ENCODE measurements at places on chromosomes 6 and 20.

DNA sequence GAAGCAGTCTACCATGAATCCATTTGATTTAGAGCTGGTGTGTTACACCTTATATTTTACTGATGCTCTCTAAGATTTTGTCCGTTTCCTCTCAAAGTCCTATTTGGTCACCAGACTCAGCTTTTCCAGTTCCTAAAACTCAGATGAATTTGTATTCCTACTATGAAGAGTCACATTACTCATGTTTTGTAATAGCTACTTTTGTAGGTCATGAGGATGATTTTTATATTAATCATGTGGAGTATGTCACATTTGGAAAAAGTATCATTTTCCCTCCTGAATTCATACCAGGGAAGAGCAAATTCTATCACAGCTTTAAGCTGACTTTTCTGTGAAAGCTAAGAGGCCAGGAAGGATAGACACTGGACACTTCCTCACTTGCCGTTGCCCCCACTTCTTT, 140.6 kb upstream of the SCGN start:
- DNase-seq: no peak
- H3K27ac ChIP-seq: no peak overlapping the region
- H3K4me1 ChIP-seq: no peaks in the 10 kb centered on the region
- no peaks in the 10 kb centered on the region for H3K36me3 ChIP-seq
- H3K27me3 ChIP-seq: no peaks in the 10 kb centered on the region

DNA sequence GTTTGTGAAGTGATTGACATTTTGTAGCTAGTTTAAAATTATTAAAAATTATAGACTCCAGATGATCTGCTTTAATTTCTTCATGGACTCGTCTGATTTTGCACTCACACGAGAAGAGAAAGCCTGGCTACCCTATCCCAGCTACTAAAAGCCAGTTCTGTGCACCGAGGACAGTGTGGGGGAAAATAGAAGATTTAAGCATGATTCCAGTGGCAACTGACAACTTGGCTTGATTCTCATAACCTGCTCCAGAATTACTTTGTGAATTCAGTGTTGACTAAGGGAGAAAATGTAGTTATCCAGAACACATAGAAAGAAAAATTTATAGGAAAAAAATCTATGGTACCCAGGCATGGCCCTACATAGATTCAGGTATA, 88.7 kb downstream of the SNAP25 start:
- H3K4me1 ChIP-seq: peaks cover 38% of the 10 kb centered on the region
- H3K36me3 ChIP-seq: no peaks in the 10 kb centered on the region
- no peaks in the 10 kb centered on the region for H3K27me3 ChIP-seq

- H3K4me1 ChIP-seq: no peaks in the 10 kb centered on the region
- H3K27me3 ChIP-seq: no peaks in the 10 kb centered on the region
- no peak overlapping the region for H3K4me3 ChIP-seq
- no peak overlapping the region for H3K27ac ChIP-seq
- H3K36me3 ChIP-seq: no peaks in the 10 kb centered on the region
Observed at GRCh38 chr20:10987651-10988383, 314.0 kb upstream of the JAG1 start.

DNA sequence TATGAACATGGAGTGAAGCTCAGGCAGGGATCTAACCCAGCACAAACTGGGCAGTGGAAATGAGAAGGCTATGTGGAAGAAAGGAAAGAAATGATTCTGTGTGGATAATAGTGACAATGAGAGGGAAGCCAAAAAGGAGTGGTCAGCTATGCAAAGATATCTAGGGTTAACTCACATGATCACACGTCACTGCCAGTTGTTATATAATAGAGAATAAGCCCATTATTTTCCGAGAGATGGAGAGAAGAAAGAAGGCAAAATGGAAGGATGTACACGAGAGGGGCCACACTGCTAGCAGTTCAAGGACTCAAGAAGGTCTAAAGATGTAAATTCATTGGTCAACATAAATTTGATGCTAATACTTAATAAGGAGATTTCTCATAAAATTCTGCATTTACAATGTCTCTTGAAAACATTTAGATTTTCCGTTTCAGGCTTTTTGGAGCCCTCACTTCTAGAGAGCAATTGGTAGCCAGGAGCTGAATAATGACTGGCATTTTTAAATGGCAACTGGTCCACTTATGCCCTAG, 18.8 kb upstream of the RCAN2 start:
- no peak overlapping the region for H3K4me3 ChIP-seq
- no peak overlapping the region for H3K27ac ChIP-seq
- H3K27me3 ChIP-seq: peaks cover 4% of the 10 kb centered on the region
- no peak for DNase-seq

- H3K4me3 ChIP-seq: no peak overlapping the region
- peaks cover 2% of the 10 kb centered on the region for H3K36me3 ChIP-seq
- no peaks in the 10 kb centered on the region for H3K4me1 ChIP-seq
Observed at GRCh38 chr6:42598300-42598699, 34.5 kb downstream of the UBR2 start.

- DNase-seq: peak; percentile 77
- H3K4me3 ChIP-seq: no peak overlapping the region
- H3K4me1 ChIP-seq: peaks cover 28% of the 10 kb centered on the region
- no peaks in the 10 kb centered on the region for H3K36me3 ChIP-seq
- H3K27ac ChIP-seq: peak overlapping the region; percentile 8
- H3K27me3 ChIP-seq: no peaks in the 10 kb centered on the region
Observed at GRCh38 chr20:10521068-10521831, 86.1 kb downstream of the SLX4IP start.

- H3K27me3 ChIP-seq: no peaks in the 10 kb centered on the region
- H3K4me1 ChIP-seq: no peaks in the 10 kb centered on the region
- H3K36me3 ChIP-seq: no peaks in the 10 kb centered on the region
- no peak overlapping the region for H3K27ac ChIP-seq
- no peak for DNase-seq
- H3K4me3 ChIP-seq: no peak overlapping the region
Observed at GRCh38 chr20:20184149-20184548, 131.8 kb downstream of the CFAP61 start.

DNA sequence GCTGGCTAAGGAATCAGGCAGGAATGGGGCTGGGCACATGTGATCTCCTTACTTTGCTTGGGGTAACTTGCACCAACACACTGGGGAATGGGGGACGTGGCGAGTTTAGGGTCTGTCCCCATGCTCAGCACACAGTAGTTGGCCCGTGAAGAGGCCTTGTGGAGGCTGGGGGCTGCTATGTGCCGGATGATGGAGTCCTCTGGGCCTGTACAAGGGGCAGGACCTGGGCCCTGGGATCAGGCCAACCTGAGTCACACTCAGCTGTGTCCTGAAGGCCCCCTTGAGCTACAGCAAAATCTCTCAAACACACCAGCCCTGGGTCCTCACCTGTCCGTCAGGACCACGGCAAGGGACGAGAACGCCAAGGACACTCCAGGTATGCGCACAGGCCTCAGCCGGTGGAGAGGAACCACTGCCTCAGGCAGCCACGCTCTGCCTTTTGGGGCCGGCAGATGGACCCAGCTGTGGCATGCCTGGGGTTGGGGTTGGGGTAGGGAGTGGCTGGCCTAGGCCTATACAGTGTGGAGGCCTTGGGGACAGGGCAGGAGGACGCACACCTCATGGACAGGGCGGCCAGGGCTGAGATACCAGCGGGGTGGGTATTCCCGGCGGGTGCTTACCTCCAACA, 11.1 kb downstream of the UCKL1 start:
- no peak overlapping the region for H3K27ac ChIP-seq
- H3K4me1 ChIP-seq: peaks cover 27% of the 10 kb centered on the region
- DNase-seq: no peak
- H3K27me3 ChIP-seq: no peaks in the 10 kb centered on the region

DNA sequence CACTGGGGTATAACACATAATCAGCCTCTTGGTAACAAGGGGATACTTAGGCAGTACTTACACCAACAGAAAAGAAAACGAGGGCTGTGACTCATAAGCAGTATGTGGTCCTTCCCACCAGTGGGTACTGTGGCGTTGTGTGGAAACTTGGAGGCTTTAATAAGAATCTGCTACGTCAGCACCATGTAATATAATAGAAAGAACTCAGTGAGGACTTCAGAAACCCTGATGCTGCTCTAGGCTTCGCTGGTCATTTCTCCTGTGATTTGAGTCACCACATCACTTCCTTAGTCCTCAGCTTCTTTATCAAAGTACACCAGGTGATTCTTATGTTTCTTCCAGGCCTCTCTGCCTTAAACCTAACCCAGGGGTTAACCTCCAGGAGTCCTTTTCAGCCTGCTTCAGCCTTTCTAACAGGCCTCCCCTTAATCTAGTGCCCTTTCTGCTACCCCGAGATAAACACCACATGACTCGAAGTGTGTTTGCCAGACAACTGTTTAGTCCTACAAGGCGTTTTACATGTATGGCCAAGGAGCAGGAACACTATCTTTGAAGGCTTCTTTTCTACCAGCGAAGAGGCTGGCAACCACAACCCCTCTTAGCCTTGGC, 68.5 kb downstream of the FYN start:
- peak overlapping the region; percentile 56 for H3K27ac ChIP-seq
- H3K27me3 ChIP-seq: no peaks in the 10 kb centered on the region
- H3K4me1 ChIP-seq: peaks cover 39% of the 10 kb centered on the region
- H3K36me3 ChIP-seq: no peaks in the 10 kb centered on the region

- H3K27me3 ChIP-seq: peaks cover 51% of the 10 kb centered on the region
- no peaks in the 10 kb centered on the region for H3K4me1 ChIP-seq
- no peak overlapping the region for H3K4me3 ChIP-seq
- no peak for DNase-seq
Observed at GRCh38 chr6:41379306-41379705, 43.9 kb downstream of the NCR2 start.

DNA sequence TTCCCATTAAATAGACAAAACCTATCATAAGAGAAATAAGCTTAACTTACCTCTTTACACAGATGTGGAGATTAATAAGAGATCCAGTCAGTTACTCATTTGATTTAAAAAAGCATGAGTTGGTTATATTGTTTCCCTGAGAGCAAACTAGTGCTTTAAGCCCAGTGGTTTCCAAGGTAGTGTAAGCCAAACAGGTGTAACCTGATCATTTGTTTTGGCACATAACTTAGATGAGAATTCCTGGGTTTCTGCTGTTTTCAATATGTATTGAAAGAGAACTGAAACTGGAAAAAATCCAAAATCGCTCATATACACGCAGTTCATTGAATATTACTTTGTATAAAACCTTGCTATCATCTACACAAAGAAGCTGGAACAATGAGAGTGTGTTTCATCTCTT, 30.5 kb upstream of the SMIM8 start:
- H3K4me1 ChIP-seq: no peaks in the 10 kb centered on the region
- peaks cover 8% of the 10 kb centered on the region for H3K27me3 ChIP-seq
- no peaks in the 10 kb centered on the region for H3K36me3 ChIP-seq
- no peak overlapping the region for H3K4me3 ChIP-seq
- DNase-seq: no peak

DNA sequence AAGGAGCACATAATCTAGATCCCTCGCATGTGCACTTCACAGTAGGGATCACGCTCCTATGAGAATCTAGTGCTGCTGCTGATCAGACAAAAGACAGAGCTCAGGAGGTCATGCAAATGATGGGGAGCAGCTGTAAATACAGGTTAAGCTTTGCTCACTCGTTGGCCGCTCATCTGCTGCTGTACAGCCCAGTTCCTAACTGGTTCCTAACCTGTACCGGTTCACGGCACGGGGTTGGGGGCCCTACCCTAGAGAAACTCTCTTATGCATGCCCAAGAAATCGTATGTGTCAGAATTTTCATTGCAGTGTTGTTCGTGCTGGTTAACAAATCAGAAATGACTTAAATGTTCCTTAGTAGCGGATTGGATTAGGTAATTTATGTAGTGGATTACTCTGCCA, 116.1 kb downstream of the CDH26 start:
- H3K4me1 ChIP-seq: no peaks in the 10 kb centered on the region
- H3K27me3 ChIP-seq: no peaks in the 10 kb centered on the region
- no peak for DNase-seq
- H3K27ac ChIP-seq: no peak overlapping the region
- no peak overlapping the region for H3K4me3 ChIP-seq
- H3K36me3 ChIP-seq: no peaks in the 10 kb centered on the region

Measured in endothelial cell of umbilical vein (primary cell).